Ammon's horn (tissue), 1 donor: ENCODE measurements at places on chromosomes 1 and 21.

GRCh38 chr21:45602106-45602505, 41.4 kb upstream of the PCBP3 start:
- no peak for DNase-seq

GRCh38 chr1:212994926-212995325, 20.7 kb downstream of the ANGEL2 start:
- DNase-seq, result no peak

DNA sequence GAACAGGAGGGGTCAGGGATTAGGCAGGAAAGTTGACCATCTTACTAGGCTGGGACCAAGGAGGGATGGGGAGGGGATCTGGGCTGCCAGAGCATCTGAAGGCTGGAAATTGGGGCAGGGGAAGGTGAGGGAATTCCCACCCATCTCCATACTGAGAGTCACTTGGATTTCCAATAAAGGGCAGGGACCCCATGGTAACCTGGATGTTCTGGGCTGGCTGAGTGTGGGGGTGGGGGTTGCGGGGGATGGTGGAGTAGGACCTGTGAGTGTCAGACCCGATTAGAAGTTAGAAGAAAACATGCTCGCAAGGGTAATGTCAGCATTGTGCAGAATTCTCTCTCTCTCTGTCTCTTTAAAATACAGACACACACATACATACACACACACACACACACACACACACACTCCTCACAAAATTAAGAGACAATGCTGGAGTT, 40.0 kb upstream of the EPS15 start:
- DNase-seq, result no peak

GRCh38 chr1:163082971-163083370, 13.8 kb downstream of the RGS4 start:
- no peak for DNase-seq

DNA sequence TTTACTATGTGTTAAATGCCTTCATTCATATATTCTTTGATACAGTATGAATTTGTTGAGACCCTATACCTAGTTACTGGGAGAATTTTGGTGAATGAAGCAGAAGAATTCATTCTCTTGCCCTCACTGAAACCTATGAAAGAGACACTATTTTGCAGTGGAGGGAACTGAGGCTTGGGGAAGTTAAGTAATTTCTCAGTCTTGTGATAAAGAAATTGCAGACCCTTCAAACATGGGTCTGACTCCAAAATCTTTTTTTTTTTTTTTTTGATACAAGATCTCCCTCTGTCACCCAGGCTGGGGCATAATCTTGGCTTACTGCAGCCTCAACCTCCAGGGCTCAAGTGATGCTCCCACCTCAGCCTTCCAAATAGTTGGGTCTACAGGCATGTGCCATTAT, 132.1 kb downstream of the DNM3 start:
- no peak for DNase-seq

DNA sequence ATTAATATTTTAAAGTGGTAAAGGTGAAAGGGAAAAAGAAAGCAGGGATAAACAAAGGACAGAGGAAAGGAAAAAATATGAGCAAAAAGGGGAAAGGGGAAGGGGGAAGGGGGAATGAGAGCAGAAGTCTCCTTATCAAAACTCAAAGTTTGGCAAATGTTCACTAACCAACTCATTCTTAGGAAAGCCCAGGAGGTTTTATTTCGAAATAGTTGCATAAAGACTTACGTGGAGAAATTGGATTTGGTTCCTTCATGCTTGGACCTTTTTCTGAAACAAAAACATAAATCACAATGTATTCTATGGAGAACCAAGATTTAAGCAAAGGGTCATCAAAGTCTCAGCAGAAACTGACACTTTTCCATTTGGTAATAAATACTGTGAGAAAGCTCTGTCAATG, 188.1 kb downstream of the TGFBR3 start:
- DNase-seq, result no peak

DNA sequence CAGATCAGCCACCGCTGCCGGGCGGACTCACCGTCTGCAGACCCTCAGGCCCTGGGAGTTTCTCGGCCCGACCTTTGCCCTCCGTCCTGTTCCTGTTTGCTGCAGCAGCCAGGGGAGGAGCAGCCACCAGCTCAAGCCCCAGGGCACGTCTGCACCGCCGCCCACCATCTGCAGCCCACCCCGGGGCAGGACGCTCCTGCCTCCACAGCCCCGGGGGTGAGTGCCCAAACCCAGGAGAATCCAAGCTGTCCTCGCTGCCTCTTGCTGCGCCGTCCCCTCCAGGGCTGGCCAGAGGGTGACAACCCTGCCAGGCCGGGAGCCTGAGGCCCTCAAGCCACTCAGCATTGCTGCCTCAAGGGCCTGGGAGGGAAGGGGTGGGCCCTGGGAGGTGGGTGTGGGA, 1.2 kb upstream of the SLC25A34 start:
- no peak for DNase-seq

DNA sequence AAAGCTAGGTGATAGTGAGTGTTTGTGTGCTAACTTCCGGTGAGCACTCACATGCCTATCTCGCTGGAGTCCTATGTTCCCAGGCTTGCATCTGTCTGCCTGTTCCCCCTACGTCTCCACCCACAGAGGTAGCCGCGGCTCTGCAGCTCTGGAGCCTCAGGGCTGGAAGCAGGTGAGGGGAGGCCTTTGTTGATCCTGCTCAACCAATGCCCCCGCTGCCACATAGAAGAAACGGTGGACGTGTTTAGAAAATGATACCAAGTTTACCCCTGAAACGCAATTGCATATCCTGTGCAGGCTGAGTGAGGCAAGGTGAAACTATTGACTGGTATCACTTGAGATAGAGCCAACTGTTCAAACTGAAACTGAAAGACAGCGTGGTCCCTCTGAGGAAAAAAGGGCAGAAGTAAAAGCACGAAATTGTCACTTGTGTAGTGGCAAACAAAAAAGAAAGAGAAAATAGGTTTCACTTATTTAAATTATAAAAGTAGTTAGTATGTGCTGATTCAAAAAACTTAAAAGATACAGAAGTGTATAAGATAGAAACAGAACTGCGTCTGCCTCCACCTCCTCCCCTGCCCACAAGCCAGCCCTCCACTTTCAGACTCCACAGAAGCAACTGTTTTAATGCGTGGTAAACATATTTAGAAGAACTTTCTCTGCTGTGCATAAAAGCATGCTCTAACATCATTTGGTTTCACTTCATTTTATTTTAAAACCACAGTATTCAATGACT, 38.6 kb upstream of the ETS2 start:
- peak; percentile 46 for DNase-seq

- DNase-seq, result no peak
These were observed 51.1 kb upstream of the IL12RB2 start for GRCh38 chr1:67256291-67257172.

GRCh38 chr1:17018849-17019248, 7.1 kb upstream of the ATP13A2 start:
- DNase-seq, result no peak

DNA sequence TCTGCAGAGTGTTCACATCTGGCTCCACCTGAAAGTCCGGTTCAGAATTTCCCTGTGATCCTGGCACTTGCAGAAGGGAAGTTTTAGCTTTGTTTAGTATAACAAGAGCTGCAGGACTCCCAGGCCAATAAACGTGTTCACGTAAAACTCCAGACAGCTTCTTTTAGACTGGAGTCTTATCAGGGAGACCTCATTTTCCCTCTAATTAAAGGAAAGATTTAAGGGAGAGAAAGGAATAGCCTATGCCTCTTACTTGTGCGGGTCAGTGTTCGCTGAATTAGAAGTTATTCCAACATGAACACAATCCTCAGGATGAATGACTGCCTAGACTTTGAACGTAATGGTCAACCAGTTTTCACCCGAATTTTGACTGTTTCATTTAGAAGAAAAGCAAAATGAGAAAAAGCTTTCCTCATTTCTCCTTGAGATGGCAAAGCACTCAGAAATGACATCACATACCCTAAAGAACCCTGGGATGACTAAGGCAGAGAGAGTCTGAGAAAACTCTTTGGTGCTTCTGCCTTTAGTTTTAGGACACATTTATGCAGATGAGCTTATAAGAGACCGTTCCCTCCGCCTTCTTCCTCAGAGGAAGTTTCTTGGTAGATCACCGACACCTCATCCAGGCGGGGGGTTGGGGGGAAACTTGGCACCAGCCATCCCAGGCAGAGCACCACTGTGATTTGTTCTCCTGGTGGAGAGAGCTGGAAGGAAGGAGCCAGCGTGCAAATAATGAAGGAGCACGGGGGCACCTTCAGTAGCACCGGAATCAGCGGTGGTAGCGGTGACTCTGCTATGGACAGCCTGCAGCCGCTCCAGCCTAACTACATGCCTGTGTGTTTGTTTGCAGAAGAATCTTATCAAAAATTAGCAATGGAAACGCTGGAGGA, 202.1 kb upstream of the SGIP1 start:
- DNase-seq, result peak; percentile 59

DNA sequence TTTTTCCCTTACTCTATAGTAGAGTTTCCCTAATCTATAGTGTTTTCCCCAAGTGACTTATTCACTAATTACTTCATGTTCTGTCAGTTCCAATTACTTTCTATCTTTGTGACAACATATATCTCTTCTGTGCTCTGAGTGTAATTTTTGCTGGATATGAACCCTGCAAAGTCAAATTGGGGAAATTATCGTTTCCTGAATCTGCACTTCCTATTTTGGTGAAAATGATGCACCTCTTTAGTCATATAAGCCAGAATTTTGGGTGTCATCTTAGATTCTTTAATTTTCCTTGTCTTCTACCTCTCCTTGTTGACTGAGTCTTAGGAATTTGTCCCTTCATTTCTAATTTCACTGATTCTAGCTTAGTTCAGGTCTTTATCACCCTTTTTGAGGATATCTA, 33.4 kb upstream of the PRKACB start:
- no peak for DNase-seq

GRCh38 chr1:94528299-94528698, 13.3 kb downstream of the F3 start:
- DNase-seq, result peak; percentile 63

DNA sequence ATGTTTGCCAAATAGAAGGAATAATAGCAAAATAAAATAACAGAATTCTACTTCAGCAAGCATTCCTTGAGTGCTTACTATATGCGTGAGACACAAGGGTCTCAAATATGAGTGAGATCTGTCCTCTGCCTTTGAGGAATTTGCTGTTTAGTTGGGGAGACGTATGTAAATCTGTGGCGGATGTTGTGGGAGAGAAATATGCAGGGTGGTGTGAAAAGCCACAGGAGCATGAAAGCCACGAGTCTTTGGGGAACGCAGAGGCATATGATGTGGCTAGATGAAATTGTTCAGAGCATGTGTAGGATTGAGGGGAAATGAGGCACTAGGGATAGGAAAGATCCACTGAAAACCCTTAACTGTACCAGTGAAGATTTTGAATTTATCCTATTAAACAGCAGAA, 244.4 kb downstream of the PBX1 start:
- no peak for DNase-seq

- DNase-seq, result no peak
These were observed 12.1 kb upstream of the TSPEAR start for GRCh38 chr21:44723177-44724131.

DNA sequence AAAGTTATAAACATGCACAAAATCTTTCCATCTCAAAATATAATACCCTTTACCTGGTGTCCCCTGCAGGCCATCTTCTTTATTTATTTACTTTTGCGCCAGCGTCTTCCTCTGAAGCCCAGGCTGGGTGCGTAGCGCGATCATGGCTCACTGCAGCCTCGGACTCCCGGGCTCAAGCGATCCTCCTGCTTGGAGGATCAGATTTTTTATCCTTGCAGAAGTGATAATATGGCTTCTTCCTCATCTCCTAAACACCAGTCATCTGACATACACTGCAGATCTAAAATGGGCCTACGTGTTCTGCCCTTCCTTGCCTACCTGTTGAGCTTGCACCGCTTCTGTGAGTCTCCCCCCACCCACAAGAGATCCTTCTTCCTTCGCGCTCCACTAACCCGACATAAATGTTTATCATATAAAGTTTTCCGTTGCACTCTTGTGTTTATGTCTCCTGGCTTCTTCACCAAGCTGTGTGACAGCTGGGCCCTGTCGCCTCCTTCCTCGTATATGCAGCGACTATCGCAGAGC, 506 bp upstream of the SRP9 start:
- no peak for DNase-seq

DNA sequence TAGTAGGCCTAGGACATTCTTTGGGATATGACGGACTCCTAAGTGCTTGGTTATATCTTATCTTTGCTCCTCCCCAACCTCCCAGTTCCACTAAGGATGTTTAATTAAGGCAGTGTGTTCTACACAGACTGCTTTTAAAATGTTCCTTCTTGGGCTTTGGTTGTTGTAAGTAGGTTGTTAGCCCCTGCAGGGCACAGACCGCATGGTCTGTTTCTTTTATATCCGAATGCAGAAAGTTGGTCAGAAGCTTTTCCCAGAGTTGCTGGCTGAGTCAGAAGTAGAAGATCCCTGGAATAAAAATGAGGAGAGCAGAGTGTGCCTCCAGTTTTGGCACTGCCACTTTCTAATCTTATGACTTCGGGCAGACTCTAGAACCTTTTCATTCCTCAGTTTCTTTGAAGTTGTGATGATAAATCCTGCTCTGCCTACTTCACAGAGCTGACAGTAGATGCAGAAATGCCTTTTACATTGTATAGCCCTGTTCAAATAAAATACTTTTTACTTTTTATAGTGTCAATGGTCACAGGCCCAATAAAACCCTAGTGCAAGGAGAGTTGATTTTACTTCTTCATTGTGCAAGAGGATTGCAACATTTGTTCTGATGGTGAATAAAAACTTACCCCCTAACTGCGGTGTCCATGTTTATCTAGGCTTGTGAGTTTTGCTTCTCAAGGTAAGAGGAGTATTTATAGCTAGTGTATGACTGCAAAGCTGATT, 18.4 kb downstream of the FMN2 start:
- peak; percentile 64 for DNase-seq

DNA sequence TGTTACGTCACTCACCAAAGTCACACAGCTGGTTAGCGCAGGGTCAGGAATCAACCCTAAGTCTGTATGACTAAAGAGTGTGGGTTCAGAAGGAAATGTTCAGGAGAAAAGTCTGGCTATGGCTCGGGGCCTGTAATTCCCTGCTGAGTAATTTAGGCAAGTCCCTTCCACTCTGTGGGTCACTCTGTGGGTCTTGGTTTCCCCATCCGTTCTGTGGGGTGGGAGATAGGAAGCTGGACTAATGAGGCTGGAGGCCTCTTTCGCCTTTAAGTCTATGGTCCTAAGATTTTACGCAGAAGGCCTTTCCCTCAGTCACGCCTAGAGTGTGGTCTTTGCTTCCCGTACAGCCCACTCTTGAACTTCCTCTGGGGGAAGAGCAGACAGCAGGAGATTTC, 14.3 kb upstream of the MED18 start:
- no peak for DNase-seq

DNA sequence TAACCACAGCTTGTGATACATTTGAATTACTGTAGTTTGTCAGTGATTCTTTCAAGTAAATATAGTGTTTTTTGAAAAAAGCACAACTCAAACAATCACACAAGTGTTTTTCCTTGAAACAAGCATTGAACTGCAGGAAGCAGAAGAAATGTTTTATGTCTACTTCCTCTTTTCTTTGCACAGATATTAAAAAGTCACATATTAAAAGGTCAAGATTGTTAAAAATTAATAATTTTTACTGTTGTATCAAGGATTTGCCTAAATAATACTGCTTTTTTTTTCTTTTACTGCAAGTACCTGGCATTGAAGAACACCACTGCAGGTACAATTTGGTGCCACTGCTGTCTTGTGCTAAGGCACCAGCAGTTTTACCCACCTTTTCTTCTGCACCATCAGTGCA, 214.2 kb upstream of the C1orf105 start:
- DNase-seq, result no peak

- no peak for DNase-seq
These were observed 7.0 kb downstream of the ENSA start for GRCh38 chr1:150622303-150622975.
